ENCODE measurements at places on chromosomes 5 and 9.

- no peak for DNase-seq
Measured at GRCh38 chr9:90787771-90788460, 13.7 kb upstream of the SYK start.

GRCh38 chr5:1759378-1759970 lies 40.2 kb downstream of the MRPL36 start:
- DNase-seq, result no peak

DNA sequence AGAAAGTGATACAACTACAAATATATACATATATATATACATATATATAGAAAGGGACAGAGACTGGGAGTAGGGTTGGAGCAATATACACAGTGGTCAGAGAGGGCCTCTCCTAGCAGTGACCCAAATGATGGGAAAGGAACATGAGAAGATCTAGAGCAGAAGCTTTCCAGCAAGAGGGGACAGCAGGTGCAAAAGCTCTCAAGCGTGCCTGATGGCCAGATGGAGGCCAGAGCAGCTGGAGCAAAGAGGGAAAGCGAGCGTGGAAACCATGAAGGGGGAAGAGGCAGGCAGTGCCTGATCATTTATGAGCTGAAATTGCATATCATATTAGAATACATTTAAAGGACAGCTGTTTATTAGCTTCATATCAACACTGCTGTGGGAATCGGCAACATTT lies 7.6 kb upstream of the GRPEL2 start:
- DNase-seq, result peak; percentile 84

- no peak for DNase-seq
Measured at GRCh38 chr9:106075236-106075959, 381.1 kb downstream of the TMEM38B start.

DNA sequence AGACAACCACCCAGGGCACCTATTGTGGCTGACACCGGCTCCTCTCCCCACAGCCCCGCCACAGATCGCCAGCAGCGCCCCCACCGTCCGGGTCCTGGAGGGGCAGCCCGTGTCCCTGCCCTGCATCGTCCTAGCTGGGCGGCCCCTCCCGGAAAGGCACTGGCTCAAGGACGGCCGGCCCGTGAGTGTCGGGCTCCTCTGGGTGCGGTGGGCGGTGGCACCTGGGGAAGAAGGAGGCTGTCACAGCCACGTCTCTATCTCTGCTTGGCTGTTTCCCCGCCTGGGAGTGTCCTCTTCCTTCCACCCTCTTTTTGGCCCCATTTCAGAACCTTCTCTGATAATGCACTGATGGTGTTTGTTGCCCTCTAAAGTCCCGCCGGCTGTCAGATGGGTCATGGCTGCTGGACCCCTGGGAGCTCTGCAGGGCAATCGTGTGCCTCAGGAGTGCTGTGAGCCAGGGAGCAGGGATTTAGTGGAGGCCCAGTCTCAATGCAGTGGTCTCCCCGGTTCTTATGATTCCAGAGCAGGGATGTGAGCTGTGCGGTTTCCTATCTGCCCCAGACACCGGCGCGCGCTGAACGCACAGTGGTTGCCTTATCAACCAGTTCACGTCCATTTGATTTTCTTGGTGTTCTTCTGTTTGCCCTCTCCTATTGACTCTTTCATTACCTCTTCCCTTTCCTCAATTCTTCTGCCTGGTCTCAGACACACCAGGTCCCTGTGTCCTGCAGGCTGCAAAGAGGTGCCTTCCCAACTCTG lies 55.3 kb downstream of the HMCN2 start:
- DNase-seq, result no peak

GRCh38 chr9:121082075-121082474 lies 7.3 kb downstream of the CNTRL start:
- no peak for DNase-seq

GRCh38 chr5:110878115-110878514 lies 139.3 kb downstream of the SLC25A46 start:
- DNase-seq, result no peak

- no peak for DNase-seq
Measured at GRCh38 chr5:129447968-129448367, 12.1 kb upstream of the ADAMTS19 start.

- no peak for DNase-seq
Measured at GRCh38 chr9:75570538-75570937, 319.9 kb upstream of the PCSK5 start.

DNA sequence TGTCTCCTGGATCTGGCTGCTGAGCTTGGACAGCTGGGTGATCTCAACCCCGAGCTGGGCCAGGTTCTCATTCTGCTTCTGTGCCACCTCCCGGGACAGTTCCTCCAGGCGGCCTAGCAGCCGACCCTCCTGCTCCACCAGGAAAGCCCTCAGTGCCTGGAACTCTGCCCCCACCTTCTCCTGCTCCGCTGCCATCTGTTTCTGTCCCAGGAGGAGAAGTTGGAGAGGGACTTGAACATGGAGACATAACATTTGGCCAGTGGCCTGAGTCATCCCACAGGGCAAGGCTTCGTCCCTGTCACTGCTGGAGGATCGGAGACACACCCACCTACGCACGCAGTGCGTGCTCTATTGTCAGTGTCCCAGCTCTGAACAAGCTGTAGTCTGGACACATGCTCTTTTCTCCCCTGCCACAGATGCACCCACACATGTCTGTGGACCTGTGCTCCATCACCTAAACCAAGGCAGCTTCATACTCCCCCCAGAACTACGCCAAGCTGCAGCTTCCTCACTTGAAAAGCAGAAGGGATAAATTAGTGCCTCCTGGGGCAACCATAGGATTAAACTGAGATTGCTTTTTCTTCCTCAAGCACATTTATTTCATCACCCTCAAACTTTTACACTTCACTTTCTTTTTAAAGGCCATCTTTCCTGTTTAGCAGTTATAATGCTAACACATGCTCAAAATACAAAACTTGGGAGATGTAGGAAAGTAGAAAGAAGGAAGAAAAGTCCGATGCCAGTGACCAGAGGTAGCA lies 4.9 kb downstream of the TRIM7 start:
- no peak for DNase-seq

DNA sequence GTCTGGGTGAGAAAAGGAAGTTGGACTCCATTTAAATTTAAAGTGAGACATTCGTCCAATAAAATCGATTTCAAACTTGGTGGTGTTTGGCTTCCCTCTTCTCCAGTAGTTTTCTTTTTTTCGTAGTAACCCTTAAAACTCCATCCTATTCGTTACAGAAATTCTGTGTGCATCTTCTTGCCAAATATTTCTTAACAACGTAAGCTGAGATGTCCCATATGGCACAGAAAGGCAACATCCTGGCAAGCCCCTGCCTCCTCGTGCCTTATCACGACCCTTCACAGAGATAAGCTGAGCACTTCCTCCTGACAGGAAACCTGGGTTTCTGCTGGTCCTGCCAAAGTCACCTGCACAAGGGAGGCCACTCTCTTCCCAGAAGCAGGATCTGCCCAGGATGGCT lies 11.8 kb upstream of the ADAMTS2 start:
- DNase-seq, result no peak

DNA sequence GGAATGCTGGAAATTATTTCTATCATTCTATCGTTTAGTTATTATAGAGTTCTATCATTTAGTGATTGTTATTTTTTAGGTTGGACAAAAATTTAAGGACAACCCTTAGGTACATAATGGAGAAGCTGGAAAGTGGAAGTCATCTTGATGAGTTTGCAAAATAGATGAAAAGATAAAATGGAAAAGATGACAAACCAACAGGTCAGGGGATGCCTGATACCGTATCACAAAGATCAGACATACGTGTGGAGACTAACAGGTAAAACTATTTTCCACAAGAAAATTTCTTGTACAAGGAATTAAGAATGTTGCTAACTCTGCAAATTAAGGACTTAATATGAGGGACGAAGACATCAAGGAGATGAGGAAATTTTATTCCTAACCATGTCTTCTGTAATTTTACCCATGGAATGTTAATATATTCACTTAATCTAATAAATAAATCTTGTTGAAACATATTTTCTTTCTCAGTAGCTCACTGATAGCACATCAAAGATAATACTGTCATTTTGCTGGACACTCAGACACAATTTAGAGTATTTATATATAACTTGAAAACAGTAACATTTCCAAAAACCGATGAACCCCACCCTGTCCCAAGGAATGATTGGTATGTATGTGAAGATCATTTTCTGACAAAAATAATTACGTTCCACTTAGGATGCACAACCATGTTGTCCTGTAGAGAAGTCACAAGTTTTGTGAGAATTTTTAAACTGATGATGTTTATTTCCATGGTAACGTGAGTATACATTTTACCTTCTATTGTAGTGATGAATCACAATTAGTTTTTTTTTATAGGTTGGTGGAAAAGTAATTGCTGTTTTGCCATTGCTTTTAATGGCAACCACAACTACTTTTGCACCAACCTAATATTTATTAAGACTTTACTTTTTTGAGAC lies 2.6 kb downstream of the LURAP1L start:
- no peak for DNase-seq

GRCh38 chr5:178293400-178293799 lies 60.8 kb upstream of the PHYKPL start:
- no peak for DNase-seq

DNA sequence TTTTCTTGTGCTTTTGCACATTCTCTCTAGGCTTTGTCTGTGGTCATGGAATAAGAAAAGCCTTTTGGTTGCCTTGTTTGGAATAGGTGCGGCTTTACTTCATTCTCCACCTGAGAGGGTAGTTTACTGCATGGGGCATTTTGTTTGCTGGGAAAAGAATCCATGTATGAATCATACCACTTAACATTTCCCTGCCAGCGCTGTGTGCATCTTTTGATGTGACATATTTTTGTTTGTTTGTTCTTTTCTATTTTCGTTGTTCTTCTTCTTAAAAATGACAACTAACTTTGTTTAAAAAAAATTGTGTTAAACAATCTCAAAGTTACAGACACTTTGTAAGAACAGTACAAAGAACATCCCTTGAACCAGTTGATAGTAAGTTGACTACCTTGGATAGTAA lies 113.2 kb downstream of the GCNT1 start:
- DNase-seq, result no peak

DNA sequence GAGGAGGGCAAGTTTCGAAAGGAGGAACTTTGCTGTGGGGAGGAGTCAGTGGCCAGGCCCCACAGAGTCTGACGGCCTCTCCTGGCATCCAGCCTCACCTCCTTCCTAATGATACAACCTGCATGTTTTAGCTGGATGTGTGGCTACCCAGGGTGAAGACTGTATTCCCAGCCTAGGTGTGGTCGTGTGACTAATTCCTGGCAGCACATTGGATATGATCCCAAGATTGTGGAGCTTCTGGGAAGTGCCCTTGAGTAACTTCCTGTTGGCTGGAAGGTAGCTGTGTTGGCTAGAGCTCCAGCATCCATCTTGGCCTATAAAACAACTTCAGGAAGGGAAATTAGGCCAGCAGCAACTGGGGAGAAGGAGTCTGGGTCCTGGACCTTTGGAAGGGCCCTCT lies 19.0 kb upstream of the LPCAT1 start:
- no peak for DNase-seq

DNA sequence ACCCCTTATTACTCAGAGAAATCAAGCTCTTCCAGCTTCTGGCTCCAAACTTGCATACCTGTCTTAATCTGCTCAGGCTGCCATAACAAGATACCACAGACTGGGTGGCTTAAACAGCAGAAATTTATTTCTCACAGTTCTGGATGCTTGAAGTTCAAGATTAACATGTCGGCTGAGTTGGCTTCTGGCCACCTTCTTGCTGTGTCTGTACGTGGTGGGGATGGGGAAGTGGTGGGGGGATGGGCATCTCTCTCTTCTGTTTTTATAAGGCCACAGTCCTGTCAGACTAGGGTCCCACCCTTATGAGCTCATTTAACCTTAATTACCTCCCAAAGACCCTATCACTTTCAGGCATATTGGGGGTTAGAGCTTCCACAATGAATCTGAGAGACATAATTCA lies 140.5 kb downstream of the SV2C start:
- no peak for DNase-seq

- peak; percentile 31 for DNase-seq
Measured at GRCh38 chr5:160463740-160464465, 42.2 kb downstream of the PTTG1 start.

GRCh38 chr9:77502568-77502967 lies 145.6 kb downstream of the GNA14 start:
- DNase-seq, result no peak

GRCh38 chr5:29162297-29162696 lies 2031.2 kb upstream of the CDH6 start:
- no peak for DNase-seq

GRCh38 chr5:180140079-180140554 lies 68.6 kb upstream of the RNF130 start:
- no peak for DNase-seq

DNA sequence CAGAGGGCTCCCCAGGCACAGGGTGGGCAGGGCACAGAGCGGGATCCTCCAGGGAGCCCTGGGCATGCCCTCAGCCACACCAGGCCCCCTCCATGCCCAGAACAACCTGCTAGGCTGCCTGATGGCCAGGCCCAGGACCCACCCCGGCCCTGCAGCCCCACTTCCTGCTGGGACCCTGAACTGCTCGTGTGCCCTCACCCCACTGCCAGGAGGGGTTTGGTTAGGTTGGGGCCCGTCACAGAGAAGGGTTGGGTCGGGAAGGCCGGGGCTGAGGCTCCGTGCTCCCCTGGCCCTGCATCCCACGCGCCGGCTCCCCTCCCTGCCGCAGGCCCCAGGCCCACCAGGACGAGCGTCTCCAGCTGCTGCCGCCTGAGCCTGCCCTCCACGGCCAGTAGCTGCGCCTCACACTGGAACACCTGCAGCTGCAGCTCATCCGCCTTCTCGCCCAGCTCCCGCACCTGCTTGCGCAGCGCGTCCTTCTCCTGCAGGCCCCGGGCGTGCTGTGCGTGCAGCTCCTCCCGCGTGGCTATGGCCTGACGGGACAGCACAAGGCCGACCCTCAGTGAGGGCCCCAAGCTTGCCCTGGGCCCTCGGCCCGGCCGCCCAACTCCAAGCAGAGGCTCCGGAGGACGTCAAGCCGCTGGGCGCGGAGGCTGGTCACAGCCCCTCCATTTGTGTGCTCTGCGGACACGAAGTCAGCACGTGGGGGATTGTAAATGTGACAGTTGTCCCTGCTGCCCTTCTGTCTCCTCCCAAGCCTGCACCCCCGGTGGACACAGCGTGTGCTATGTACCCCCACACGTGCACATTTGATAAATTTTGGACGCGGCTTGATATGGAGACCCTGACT lies 4.0 kb upstream of the DNLZ start:
- no peak for DNase-seq

GRCh38 chr5:137172258-137172657 lies 326.9 kb downstream of the SPOCK1 start:
- no peak for DNase-seq

DNA sequence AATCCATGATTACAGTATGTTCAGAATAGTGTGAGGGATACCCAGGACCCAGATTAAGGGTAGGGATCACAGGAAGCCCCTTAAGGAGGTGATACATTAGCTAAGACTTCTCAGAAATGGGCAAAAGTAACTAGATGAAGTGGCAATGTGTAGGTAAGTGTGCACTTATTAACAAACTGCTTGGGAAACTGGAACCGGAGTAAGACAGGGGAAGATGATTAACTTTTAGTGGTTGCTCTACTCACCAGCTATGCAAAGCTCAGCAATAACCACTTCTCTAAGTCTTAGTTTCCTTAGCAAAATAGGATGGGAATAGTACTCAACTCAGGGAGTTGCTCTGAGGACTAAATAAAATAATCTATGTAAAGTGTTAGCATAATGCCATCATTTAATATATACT lies 182.2 kb downstream of the MCTP1 start:
- no peak for DNase-seq

- no peak for DNase-seq
Measured at GRCh38 chr5:166883016-166883415, 1408.4 kb upstream of the WWC1 start.

- DNase-seq, result no peak
Measured at GRCh38 chr5:149953436-149954121, 7.0 kb upstream of the SLC26A2 start.
